A549 treated with RU486 at 1 μM for 4 hours (cell line): ENCODE measurements at places on chromosomes 11 and 22. TPM values are rescaled to one million over a fixed set of nuclear protein-coding genes. Genes with fewer than 3 reads are reported as not detected.

ETS1 gene
- 31.4 to 39.0 TPM (median 36.4 TPM) in 5 replicates for total RNA-seq

P2RY2 gene
- 7.5 to 12.3 TPM (median 10.2 TPM) in 5 replicates for total RNA-seq

WEE1 gene
- 19.0 to 28.2 TPM (median 21.6 TPM) in 5 replicates for total RNA-seq

OR56A1 gene
- total RNA-seq: not detected in 5 replicates

APOBEC3C gene
- 25.4 to 28.4 TPM (median 26.5 TPM) in 5 replicates for total RNA-seq

HIC2 gene
- total RNA-seq: 2.5 to 3.8 TPM (median 3.1 TPM) in 5 replicates

HOATZ gene
- not detected in 5 replicates for total RNA-seq

RPS19BP1 gene
- 86.8 to 113 TPM (median 105 TPM) in 5 replicates for total RNA-seq

ZP1 gene
- total RNA-seq: 0.15 to 0.58 TPM (median 0.21 TPM) in 4 of 5 replicates, not detected in the other

SHISAL1 gene
- total RNA-seq: 5.6 to 7.0 TPM (median 6.4 TPM) in 5 replicates

KREMEN1 gene
- 1.9 to 4.6 TPM (median 3.9 TPM) in 5 replicates for total RNA-seq

APOL3 gene
- total RNA-seq: 0.45 TPM in 1 of 5 replicates, not detected in the others

PPM1F gene
- 14.7 to 20.9 TPM (median 18.8 TPM) in 5 replicates for total RNA-seq

TMEM191B gene
- total RNA-seq: 0.42 to 2.3 TPM (median 1.3 TPM) in 5 replicates

TSKU gene
- 144 to 221 TPM (median 193 TPM) in 5 replicates for total RNA-seq

GLYATL2 gene
- total RNA-seq: not detected in 5 replicates

NNMT gene
- 194 to 222 TPM (median 206 TPM) in 5 replicates for total RNA-seq

APOC3 gene
- not detected in 5 replicates for total RNA-seq

OR5B21 gene
- total RNA-seq: not detected in 5 replicates

LRRC56 gene
- total RNA-seq: 0.45 to 0.96 TPM (median 0.67 TPM) in 5 replicates

ANKRD49 gene
- total RNA-seq: 2.9 to 8.8 TPM (median 6.5 TPM) in 5 replicates

ADAMTS8 gene
- total RNA-seq: 0.37 to 0.49 TPM (median 0.42 TPM) in 5 replicates

HEPHL1 gene
- total RNA-seq: not detected in 5 replicates

GUCY1A2 gene
- 0.02 to 0.13 TPM (median 0.06 TPM) in 4 of 5 replicates, not detected in the other for total RNA-seq

TTC38 gene
- total RNA-seq: 10.5 to 17.5 TPM (median 11.3 TPM) in 5 replicates

GGTLC3 gene
- not detected in 5 replicates for total RNA-seq

RAB3IL1 gene
- total RNA-seq: 10.2 to 13.2 TPM (median 12.8 TPM) in 5 replicates

MRGPRX4 gene
- total RNA-seq: not detected in 5 replicates

CBX7 gene
- total RNA-seq: 0.58 to 1.6 TPM (median 1.1 TPM) in 5 replicates

BLID gene
- not detected in 5 replicates for total RNA-seq

FKBP2 gene
- 128 to 139 TPM (median 132 TPM) in 5 replicates for total RNA-seq

OR8D1 gene
- not detected in 5 replicates for total RNA-seq

OR52I2 gene
- total RNA-seq: not detected in 5 replicates

TPH1 gene
- total RNA-seq: 0.01 to 0.14 TPM (median 0.02 TPM) in 3 of 5 replicates, not detected in the others

OR8A1 gene
- total RNA-seq: not detected in 5 replicates

PLA2G6 gene
- 2.4 to 3.7 TPM (median 2.8 TPM) in 5 replicates for total RNA-seq

RTN4RL2 gene
- 60.5 to 129 TPM (median 112 TPM) in 5 replicates for total RNA-seq

RIMBP3B gene
- 0.30 to 0.67 TPM (median 0.46 TPM) in 5 replicates for total RNA-seq

OR4A16 gene
- not detected in 5 replicates for total RNA-seq

LRRC32 gene
- 0.13 to 0.46 TPM (median 0.19 TPM) in 5 replicates for total RNA-seq

ARHGEF17 gene
- 8.5 to 14.0 TPM (median 10.4 TPM) in 5 replicates for total RNA-seq

TMPRSS6 gene
- not detected in 5 replicates for total RNA-seq

ANO1 gene
- 0.77 to 1.8 TPM (median 1.3 TPM) in 5 replicates for total RNA-seq

UPK3A gene
- total RNA-seq: not detected in 5 replicates

KDELR3 gene
- 18.6 to 19.9 TPM (median 19.6 TPM) in 5 replicates for total RNA-seq

EMID1 gene
- 0.32 to 0.61 TPM (median 0.43 TPM) in 5 replicates for total RNA-seq

KDM2A gene
- total RNA-seq: 42.9 to 49.8 TPM (median 48.6 TPM) in 5 replicates

OLFML1 gene
- 0.18 TPM in 1 of 5 replicates, not detected in the others for total RNA-seq

PAX6 gene
- 0.90 to 2.3 TPM (median 1.5 TPM) in 5 replicates for total RNA-seq

DDIAS gene
- total RNA-seq: 7.6 to 20.8 TPM (median 17.9 TPM) in 5 replicates

CSF2RB gene
- total RNA-seq: not detected in 5 replicates

SLC7A4 gene
- total RNA-seq: not detected in 5 replicates

HTR3A gene
- total RNA-seq: not detected in 5 replicates
